CD4-positive, CD25-positive, alpha-beta regulatory T cell (primary cell): ENCODE measurements at places on chromosomes 6 and 20. TPM values are rescaled to one million over a fixed set of nuclear protein-coding genes. Genes with fewer than 3 reads are reported as not detected.

The EPB41L1 gene
- 0.54 TPM for total RNA-seq

The SPTLC3 gene
- 0.54 TPM for total RNA-seq

The ARFGEF3 gene
- not detected for total RNA-seq

GRCh38 chr20:44287272-44288097, 23.5 kb downstream of the FITM2 start:
- DNase-seq: no peak

- DNase-seq: no peak
Measured at GRCh38 chr20:52668626-52669025, 303.5 kb upstream of the TSHZ2 start.

DNA sequence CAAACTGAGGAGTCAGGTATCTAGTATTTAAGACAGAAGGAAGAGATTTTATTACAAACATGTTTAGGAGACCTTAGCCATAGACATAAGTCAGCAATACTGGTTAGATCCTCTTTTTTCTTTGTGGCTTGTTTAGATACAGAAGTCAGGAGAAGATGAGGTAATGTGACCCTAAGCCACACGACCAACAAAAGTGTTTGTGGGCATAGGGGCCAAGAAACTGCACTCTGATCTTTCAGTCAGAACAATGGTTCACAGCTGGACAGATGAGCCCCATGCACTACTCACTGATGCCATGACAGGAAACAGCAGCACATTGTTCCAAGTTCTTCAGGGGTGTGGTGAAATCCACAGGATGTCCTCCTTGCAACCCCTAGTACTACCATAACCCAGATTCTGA, 238.5 kb upstream of the RAB32 start:
- no peak for DNase-seq
